ENCODE measurements at places on chromosomes 6 and 20. TPM values are rescaled to one million over a fixed set of nuclear protein-coding genes. Genes with fewer than 3 reads are reported as not detected.

DNA sequence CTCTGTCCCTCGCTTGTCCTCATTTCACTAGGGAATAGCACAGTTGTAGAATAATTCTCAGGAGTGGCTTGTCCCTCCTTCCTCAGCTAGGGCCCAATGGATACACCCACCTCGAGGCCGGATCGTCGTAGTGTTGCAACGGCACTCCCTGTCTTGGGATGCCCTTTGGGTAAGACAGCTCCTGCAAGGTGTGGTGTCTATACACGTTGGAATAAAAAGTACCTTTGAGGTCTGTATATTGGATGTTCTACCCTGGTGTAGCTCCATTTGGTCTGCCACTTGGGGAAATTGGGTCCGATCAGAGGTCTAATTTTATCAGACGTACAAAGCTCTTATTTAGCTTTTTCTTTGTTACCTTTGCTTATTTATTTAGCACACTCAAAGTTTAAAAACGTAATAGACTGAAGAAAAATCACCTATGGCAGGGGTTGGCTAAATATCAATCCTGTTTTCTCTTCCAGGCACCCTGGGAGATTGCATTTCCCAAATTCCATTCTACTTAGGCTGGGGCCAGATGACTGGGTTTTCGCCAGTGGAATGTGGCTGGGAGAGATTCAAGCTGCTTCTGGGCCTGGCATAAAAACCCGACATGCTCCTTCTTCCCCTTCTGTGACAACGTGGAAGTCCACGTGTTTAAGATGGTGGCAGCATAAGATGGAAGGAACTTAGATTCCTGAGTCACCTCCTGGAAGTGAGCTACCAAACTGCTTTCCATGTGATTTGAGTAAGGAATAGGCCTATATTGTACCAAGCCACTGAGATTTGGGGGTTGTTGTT, 82.3 kb upstream of the CD83 start:
- DNase-seq: peak; percentile 98

DNA sequence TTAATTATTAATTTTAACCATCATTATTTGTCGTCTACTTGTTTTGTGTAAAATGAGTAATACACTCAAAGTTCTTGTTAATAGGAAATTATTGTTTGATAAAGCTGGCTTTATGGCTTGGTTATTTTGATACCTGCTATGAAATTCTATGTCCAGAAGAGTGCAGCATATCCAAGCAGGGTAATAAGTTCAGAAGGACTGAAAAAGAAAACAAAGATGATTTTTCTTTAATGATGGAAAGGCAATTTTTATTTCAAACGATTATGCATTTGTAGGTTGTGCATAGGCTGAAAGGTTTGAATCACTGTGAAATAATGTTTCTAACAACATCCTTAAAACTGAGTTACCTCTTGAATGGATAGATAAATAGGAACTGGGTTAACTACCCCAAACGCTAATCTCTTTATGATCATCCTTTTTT, 1.4 kb upstream of the MAN1A1 start:
- peak; percentile 23 for DNase-seq

GRCh38 chr6:38307740-38308139, 332.0 kb downstream of the BTBD9 start:
- DNase-seq: no peak

- DNase-seq: no peak
These were observed 51.1 kb downstream of the MYLIP start for GRCh38 chr6:16179970-16180431.

GRCh38 chr6:90874931-90875330, 288.1 kb upstream of the MAP3K7 start:
- DNase-seq: no peak

GRCh38 chr20:1301031-1301529, 27.9 kb downstream of the SDCBP2 start:
- peak; percentile 56 for DNase-seq

- peak; percentile 16 for DNase-seq
These were observed 45.4 kb downstream of the L3MBTL3 start for GRCh38 chr6:130063806-130064205.

GRCh38 chr20:43459022-43459942, 1.6 kb downstream of the SRSF6 start:
- no peak for DNase-seq

- no peak for DNase-seq
These were observed 10.7 kb upstream of the GSTA4 start for GRCh38 chr6:53005663-53006250.

- DNase-seq: no peak
These were observed 47.0 kb downstream of the MYH7B start for GRCh38 chr20:35002426-35003210.

DNA sequence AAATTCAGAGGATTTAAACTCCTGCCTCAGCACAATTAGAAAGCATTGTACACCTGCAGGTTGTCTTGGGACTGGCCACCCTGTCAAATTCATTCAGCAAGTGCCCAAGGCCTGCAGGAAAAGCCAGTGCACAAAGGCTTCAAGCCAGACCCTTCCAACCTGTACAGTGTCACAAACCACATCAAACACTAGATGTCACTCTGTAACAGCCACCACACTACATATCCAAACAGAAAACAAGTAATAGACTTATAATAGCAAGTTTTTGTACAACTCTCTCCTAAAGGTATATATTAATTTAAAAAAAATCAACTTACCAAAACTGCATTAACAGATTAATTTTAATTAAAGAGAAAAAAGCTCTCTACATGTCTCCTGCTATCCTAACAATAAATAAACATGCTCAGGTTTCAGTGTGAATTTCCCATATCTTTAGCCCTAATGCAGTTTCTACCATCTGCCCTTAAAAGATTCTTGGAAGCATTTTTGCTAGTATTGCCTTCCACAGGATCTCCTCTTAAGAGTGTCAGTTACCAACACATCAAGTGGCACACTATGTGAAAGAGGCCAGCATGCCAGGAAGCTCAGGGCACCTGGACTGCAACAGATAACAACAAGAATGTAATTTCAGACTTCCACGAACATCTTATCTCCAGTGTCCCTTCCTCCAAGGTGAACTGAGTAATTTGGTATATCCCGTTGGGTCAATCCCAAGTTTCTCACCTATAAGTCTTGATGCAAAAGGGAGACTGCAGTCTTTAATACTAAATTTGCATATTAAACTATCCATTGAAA, 47.5 kb downstream of the RALGAPA2 start:
- no peak for DNase-seq

DNA sequence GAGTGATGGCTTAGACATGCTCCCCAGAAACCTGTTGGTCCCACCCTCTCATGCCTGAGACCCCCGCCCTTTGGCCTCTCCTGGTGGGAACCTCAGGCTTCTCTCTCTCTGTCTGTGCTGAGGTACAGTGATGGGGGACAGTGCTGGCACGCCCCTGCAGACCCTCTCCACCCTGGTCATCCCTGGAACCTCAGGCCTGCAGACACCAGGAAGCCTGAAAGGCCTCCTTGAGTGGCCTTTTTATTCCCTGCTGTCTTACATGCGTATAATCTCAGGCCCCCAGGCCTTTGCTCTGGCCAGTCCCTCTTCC, 78.5 kb upstream of the MAFB start:
- DNase-seq: no peak

DNA sequence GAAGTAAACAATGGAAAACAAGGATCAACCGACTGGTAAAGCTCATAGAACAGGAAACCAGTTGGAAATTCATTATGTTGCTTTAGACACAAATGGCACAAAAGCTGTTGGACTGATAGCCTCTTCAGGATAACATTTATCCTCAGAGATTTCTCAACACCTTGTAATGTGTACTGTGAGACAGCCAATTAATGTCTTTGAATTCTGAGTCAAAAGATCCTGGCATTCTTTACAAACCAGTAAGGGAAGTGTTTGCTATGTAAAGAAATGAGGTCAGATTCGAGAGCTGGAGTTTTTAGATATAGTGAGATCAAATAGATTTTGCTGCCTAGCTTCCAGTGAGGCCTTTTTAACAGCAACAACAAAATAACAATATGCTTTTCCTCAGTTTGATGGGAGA, 439.2 kb downstream of the C6orf118 start:
- DNase-seq: peak; percentile 1

DNA sequence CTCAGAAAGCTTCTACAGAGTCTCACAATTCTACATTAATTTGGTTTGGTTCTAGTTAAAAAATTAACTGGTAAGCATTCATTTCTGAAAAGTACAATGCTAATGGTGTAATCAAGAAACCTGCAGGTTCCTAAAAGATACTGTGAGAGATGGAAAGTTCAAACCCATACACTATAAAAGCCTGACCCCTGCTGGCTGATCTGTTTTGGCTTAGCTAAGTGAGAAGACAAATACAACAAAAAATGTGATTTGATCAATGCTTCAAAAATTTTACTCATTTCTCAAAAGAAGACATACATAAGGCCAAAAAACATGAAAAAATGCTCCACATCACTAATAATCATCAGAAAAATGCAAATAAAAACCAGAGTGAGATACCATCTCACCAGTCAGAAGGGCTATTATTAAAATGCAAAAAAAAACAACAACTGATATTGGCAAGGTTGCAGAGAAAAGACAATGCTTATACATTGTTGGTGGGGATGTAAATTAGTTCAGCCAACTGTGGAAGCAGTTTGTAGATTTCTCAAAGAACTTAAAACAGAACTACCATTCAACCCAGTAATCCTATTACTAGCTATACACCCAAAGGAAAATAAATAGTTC, 102.8 kb downstream of the MOXD1 start:
- DNase-seq: peak; percentile 16

DNA sequence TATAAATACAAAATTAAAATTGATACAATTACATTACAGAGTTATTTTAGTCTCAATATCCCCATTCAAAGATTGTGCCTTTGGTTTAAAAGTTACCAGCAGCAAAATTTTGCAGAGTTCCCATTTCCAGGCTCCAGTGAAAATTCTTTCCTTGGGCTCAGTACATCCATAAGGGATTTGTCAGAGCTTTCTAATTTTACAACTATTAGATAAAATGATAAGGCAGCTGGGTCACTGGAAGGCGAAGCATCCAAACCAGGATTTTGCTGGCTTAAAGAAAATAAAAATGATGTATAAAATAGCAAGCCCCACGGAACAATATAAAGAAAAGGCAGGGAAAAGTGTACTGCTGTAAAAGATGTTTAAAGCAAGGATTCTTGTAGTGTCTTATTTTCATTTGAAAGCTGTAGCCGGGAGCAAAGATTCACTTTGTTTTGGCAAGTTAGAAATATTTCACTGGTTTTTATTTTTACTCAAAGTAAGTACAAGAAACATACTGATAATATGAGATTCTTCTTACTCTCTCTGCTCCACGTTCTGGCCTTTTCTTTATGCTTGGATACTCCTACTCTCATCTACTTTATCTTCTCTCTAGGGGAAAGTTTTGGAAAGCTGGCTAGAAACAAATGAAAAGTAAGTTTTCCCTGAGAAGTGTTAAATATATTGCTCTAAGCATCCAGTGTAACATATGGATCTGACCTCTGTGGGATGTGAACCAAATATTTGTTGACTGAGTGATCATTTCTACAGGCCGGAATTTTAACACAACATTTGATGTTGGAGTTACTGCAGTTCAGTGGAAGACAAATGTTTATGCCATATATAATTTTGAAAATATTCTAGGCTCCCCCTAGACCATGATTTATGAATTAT, 488.4 kb downstream of the PHF3 start:
- no peak for DNase-seq

DNA sequence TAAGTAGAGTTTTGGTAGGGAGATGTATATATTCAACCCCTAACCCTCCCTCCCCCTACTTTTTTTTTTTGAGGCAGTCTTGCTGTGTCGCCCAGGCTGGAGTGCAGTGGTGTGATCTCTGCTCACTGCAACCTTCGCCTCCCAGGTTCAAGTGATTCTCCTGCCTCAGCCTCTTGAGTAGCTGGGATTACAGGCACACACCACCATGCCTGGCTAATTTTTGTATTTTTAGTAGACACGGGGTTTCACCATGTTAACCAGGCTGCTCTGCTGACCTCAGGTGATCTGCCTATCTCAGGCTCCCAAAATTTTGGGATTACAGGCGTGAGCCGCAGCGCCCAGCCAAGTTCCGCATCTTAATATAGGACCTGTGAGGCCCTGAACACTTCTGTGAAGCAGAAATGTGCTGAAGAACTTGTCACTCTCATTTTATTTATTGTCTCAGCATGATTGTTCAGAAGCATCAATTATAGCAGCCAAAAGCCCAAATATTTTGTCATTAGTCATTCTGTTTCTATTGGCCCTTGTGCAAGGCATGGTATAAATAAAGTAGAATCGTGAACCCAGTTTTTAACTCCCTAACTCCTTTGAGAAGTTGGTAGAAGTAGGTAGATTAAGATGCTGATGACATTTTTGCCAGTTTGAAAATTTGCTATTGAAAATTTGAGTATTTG, 19.4 kb downstream of the DSTN start:
- no peak for DNase-seq

BTN1A1 gene
- not detected for total RNA-seq

HLA-DRB5 gene
- not detected for total RNA-seq

EPPIN gene
- not detected for total RNA-seq

HACE1 gene
- 13.7 TPM for total RNA-seq

GGTLC1 gene
- total RNA-seq: not detected
